NCI-H69 (cell line): ENCODE measurements at places on chromosomes 4 and X.

GRCh38 chr4:188387179-188387791 is 248.0 kb downstream of the TRIML1 start:
- no peak for DNase-seq

GRCh38 chr4:112938461-112939058 is 110.9 kb upstream of the ANK2 start:
- DNase-seq = peak; percentile 60

- DNase-seq = peak; percentile 64
Observed at GRCh38 chrX:82813671-82814078, 694.4 kb upstream of the POU3F4 start.

GRCh38 chr4:43607400-43607799 is 714.9 kb downstream of the GRXCR1 start:
- no peak for DNase-seq

- no peak for DNase-seq
Observed at GRCh38 chrX:100477467-100477866, 67.4 kb upstream of the PCDH19 start.

- peak; percentile 1 for DNase-seq
Observed at GRCh38 chr4:77465271-77465670, 140.3 kb upstream of the CXCL13 start.

DNA sequence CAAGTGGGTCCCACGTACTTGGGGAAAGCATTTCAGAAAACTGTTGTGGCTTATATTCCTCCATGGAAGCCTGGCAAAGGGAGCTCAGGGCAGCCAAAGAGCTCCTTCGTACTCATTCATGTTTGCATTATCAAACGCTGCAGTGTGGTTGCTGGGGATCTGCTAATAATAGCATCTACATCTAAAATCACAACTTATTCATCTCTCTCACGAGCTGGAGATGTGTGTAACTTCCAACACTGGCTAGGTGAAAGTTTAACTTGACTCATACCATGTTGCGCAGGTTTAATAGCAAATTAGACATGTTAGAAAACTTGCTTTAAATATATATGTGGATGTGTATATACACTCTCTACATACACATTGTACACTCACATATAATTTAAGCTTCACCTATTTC is 415.1 kb downstream of the AFF2 start:
- no peak for DNase-seq

GRCh38 chr4:185145572-185145971 is 2.5 kb downstream of the SLC25A4 start:
- DNase-seq = no peak

DNA sequence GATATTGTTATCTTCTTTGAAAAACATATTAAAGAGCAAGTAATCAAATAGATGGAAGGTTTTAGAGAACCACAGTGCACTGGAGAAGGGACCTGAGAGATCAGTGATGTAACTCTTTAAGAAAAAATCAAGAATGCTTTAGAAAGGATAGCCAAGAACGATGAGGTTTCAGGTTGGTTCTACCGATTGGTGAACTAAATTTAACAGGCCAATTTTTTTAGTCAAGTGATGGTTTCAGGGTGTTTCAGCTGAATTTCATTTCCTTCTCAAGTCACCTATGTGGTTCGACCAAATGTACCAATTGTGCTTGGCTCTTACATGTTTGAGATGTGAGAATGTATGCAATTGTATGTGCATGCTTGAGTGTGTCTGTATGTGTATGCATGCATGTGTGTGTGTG is 26.5 kb downstream of the HS3ST1 start:
- DNase-seq = no peak

GRCh38 chr4:2787230-2788100 is 5.4 kb upstream of the SH3BP2 start:
- DNase-seq = no peak

- no peak for DNase-seq
Observed at GRCh38 chr4:95505151-95505550, 43.6 kb downstream of the UNC5C start.

GRCh38 chr4:137635601-137636000 is 103.3 kb upstream of the PCDH18 start:
- peak; percentile 65 for DNase-seq

DNA sequence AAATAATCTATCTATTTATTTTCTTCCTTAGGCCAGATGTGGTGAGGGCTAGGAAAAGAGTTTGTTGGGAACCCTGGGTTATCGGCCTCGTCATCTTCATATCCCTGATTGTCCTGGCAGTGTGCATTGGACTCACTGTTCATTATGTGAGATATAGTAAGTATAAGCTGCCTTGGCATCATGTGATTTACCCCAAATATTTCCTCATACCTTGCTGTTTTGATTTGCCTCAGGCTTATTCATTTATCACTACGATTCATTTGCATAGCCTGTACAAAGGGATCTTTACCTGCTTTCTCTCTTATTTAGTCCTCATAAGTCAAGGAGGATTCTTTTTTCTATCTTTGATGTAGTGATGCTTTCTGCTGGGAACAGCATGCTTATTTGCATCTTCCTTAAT is 14.5 kb downstream of the TMPRSS11E start:
- no peak for DNase-seq

DNA sequence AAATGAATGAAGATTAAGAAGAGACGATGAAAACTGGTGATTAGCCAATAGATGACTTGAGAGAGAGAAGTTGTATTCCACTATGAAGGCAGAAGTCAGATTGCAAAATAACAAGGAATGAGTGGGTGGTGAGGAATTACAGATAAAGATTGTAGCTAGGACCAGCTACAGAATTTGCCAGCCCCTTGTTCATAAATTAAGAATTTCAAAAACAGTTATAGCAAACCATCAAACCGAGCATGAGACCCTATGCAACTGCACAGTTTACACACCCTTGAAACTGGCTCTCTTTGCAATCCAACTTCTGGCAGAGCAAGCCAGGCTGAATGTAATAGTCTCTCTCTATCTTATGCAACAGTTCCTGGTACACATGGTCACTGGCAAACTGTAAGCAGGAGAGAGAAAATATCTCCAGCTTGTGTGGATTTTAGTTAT is 35.2 kb downstream of the STAP1 start:
- no peak for DNase-seq

GRCh38 chr4:7187168-7187535 is 5.2 kb upstream of the SORCS2 start:
- DNase-seq = no peak

GRCh38 chr4:13190093-13190721 is 293.9 kb downstream of the RAB28 start:
- DNase-seq = no peak

GRCh38 chr4:13857397-13857796 is 229.9 kb upstream of the BOD1L1 start:
- DNase-seq = no peak

DNA sequence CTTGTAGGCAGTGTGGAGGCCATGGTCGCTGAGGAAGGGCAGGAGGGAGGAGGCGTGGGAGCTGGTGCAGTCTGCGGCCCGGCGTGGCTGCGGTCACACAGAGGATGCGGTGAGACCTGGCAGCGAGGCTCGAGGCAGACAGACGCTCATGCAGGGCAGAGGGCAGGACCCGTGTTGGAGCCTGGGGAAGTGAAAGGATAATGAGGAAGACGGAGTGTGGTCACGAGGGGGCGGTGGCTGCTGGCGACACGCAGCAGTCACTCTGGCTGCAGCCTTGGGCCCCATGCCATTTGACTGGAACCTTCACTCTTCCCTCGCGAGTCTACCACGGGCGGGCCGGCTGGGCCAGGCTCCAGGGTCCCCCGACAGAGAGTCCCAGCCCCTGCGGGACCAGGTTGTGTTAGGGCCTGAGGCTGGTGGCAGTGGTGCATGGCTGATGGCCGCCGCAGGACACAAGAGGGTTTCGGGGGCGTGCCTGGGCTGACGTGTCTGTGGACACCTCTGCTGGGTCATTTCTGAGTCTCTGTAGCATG is 68.8 kb upstream of the HGFAC start:
- no peak for DNase-seq

DNA sequence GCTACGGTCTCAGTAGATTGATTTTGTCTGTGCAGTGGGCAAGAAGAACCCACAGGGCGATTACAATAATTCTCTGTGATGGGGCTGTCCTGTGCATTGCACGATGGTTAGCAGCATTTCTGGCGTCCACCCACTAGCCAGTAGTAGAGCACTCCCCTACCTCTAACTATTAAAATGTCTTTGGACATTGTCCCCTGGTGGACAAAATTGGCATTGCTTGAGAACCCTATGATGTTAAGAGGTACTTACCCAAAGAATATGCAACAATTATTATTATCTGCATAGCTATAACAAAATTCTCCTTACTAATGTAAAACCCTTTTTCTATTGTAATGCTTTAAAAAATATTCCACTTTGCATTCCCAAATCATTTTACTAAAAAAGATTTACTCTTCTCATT is 109.5 kb upstream of the VCX3A start:
- DNase-seq = peak; percentile 8

- no peak for DNase-seq
Observed at GRCh38 chr4:119209586-119209985, 2.9 kb upstream of the USP53 start.

GRCh38 chrX:136260776-136261175 is 9.6 kb upstream of the MAP7D3 start:
- no peak for DNase-seq

DNA sequence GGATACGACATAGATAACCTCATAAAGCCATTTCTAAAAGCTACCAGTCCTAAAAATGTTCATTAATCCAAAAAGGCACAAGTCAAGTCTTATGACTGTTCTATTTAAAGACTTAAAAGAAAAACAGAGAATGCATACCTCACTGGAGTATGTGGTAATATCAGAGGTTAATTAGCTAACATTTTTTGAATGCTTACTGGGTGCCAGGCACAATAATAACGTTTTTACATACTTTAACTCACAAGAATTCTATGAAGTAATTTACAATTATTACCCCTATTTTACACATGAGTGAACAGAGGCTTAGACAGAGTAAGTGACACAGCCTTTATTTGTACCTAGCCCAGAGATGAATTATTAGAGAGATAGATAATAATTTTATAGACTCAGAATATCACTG is 207.5 kb downstream of the PDGFC start:
- DNase-seq = peak; percentile 7

- DNase-seq = no peak
Observed at GRCh38 chr4:187176261-187176910, 452.7 kb upstream of the FAT1 start.

GRCh38 chrX:144334577-144334976 is 450.7 kb downstream of the UBE2NL start:
- DNase-seq = no peak

GRCh38 chr4:8443801-8444200 is 3.2 kb downstream of the TRMT44 start:
- DNase-seq = no peak

- DNase-seq = no peak
Observed at GRCh38 chrX:12426420-12426819, 288.1 kb downstream of the FRMPD4 start.

DNA sequence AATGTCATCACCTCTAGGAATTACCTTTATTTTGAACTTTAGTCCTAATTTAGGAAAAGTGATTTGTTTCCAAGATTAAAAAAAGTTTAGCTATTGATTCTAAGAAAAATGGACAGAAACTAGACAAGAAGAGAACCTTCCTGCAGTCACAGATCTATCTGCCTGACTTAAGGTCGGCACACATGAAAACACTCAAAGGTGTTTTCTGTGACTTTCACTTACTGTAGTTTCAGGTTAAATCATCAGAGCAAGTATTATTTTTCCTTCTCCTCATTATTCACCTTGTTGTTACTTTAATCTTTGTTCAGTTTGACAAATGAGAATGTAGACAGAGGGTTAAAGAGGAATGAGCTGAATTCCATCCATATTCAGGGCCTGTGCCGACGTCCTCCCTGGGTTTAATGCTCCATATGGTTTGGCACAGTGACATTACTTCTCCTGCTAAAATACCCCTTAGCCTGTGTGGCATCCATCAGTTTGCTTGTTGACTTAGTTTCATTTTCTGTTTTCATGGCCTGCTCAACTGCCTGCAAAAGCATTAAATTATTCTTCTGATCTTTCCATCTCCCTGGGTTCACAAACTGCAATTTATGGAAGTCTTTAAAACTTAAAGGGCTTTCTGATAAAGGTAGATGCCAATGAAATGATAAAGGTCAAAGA is 352.7 kb downstream of the NKX6-1 start:
- no peak for DNase-seq

- no peak for DNase-seq
Observed at GRCh38 chrX:67570839-67571238, 27.0 kb downstream of the AR start.

DNA sequence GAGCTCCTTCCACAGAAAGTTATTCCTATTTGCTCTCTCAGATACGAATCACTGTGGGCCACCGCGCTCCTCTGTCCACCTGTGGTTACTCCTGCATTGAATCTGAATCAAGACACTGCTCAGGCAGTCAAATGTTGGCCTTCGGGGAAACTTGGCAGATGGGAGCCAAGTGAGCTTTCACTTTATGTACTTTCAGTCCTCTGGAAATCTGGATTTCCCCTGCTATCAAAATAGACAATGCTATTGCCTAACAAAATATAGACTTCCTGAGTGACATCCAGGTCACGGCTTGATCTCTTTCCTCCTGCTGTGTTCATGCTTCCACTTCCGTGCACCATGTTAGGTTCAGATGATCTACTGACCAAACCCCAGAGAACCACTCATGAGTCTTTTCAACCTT is 43.8 kb downstream of the FHL1 start:
- no peak for DNase-seq

GRCh38 chrX:154010330-154011087 is 9.2 kb downstream of the IRAK1 start:
- no peak for DNase-seq

DNA sequence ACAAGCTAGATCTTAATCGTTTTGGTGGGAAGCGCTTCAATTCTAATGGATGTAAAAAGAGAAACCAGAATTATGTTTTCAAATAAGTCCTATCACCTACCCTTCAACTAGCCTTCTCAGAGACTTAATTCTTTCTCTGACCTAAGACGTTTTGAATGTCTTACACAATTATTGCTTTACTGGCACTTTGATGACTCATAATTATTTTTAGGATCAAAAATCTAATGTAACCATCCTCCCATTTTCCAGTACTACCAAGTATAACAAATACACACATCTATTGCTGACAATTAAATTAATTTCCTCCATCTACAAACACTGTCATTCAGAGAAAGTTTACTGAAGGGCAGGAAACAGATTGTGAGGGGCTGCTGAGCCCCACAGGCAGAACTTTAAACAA is 108.6 kb downstream of the PPP3CA start:
- peak; percentile 51 for DNase-seq

- no peak for DNase-seq
Observed at GRCh38 chr4:120861852-120862251, 60.7 kb downstream of the PRDM5 start.

GRCh38 chrX:48715876-48716502 is 19.5 kb downstream of the SUV39H1 start:
- DNase-seq = no peak

- no peak for DNase-seq
Observed at GRCh38 chr4:124459941-124460310, 252.6 kb downstream of the ANKRD50 start.

- no peak for DNase-seq
Observed at GRCh38 chr4:72538006-72538405, 31.0 kb downstream of the ADAMTS3 start.

- DNase-seq = no peak
Observed at GRCh38 chr4:153211986-153212728, 7.9 kb downstream of the TRIM2 start.

GRCh38 chrX:50700921-50701320 is 113.1 kb downstream of the SHROOM4 start:
- no peak for DNase-seq
